ENCODE measurements at places on chromosomes 4 and X.

- no peak for DNase-seq
Observed at GRCh38 chrX:48504261-48504660, 4.5 kb upstream of the PORCN start.

DNA sequence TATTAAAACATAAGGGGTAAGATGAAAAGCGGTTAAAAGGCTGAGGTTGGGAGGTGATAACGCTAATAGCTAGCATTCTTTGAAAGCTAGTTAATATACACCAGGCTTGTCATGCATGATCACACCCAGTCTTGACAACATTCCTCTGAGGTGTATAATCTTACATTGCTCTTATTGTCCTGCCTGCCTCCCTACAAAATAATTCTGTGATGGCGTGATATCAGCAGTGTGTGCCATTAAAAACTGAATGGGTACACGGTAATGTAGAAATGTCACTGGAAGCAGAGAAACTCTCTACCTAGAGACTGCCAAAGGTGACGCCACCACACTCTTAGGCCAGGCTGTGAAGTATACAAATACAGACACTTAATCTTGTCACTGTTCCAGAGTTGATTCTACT lies 68.1 kb downstream of the DIAPH2 start:
- DNase-seq, result peak; percentile 6

DNA sequence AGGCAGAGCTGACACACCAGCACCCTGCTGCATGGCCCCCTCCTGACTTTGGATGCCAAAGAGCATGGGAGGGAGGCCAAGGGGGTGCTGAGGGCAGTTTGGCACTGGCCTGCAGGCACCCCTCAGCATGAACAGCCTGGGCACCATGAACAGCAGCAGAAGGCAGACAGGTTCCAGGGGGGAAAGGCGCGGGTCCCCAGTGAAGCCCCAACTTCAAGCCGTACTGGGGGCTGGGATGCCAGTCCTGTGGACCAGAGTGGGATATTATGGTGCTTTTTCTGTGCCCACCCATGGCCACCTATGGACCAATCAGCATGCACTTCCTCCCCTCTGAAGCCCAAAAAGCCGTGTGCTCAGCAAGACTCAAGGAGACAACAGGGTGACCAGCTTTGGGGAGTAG lies 389.9 kb downstream of the TEX13C start:
- no peak for DNase-seq

DNA sequence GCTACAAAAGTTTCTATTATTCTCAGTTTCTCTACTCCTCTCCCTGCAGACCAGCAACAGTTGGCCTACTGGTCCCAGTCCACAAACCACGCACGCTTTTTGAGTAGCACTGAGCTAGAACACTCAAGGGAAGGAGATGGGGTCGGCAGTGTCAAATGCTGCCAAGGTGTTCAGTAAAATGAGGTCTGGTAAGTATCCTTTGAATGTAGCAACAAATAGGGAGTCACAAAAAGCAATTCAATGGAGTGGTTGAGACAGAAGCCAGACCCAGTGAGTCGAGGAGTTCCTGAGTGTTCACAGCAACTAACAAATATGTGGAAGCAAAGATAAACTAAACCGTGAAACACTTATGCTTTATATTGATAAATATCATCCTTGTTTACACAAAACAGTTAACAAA lies 355.7 kb downstream of the MID1IP1 start:
- no peak for DNase-seq

GRCh38 chr4:139144161-139144859 lies 32.7 kb downstream of the ELF2 start:
- DNase-seq, result peak; percentile 62

- peak; percentile 47 for DNase-seq
Observed at GRCh38 chr4:170138580-170139194, 48.9 kb upstream of the AADAT start.

DNA sequence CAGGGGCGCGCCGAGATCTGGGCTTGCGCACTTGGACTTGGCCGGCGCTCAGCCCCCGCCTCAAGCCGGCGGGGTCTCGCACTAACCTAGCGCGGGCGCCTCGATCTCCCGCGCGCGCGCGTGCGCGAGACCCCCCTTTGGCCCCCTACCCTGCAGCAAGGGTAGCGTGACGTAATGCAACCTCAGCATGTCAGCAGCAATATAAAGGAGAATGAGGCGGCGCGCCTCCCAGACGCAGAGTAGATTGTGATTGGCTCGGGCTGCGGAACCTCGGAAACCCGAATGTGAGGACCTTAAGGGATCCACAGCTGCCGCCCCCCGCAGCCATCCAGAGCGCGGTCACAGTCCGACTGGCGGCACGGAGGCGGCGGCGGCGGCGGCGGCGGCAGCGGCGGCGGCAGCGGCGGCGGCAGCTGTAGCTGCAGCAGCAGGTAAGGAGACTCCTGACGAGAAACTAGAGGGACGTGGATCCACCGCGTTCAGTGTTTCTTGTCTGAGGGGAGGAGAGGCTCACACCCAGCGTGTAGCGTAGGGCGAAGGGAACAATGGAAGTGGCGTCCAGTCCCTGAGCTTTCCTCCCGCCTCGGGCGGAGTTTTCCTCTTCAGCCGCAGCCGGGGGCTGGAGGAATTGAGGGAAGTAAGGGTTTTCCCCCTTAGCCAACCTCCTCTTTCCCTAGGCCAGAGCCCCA lies at the start of the genes SATL1 and ZNF711:
Gene SATL1 (minus strand): TSS at position 19 of the 689 bp plus-strand sequence. CDS start 134,811 bp downstream, outside the sequence.
Gene ZNF711 (plus strand): TSS at position 231 of the 689 bp plus-strand sequence. CDS start 3,582 bp downstream, outside the sequence.
- peak; percentile 65 for DNase-seq

GRCh38 chr4:48032721-48033120 lies 16.1 kb downstream of the NIPAL1 start:
- no peak for DNase-seq

- DNase-seq, result no peak
Observed at GRCh38 chrX:148815218-148815961, 315.0 kb downstream of the AFF2 start.

DNA sequence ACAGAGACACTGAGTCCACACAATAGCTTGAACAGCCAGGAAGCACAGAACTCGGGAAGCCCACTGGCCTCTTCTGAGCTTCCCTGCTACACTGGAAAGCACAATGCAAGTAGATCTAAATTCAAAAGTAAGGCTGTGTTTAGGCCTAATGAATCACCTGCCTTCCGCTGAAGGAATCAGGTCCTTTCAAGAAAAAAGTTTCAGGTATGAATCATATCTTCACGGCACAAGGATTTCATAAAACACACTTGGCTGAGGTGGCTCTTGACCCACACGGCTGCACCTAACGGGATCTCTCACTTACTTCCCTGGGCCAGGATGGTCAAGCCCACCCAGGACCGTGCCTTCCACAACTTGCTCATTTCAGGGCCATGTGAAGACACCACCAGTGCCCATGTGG lies 59.3 kb downstream of the IRF2 start:
- DNase-seq, result no peak

GRCh38 chrX:131725001-131725654 lies 181.3 kb downstream of the OR13H1 start:
- no peak for DNase-seq

DNA sequence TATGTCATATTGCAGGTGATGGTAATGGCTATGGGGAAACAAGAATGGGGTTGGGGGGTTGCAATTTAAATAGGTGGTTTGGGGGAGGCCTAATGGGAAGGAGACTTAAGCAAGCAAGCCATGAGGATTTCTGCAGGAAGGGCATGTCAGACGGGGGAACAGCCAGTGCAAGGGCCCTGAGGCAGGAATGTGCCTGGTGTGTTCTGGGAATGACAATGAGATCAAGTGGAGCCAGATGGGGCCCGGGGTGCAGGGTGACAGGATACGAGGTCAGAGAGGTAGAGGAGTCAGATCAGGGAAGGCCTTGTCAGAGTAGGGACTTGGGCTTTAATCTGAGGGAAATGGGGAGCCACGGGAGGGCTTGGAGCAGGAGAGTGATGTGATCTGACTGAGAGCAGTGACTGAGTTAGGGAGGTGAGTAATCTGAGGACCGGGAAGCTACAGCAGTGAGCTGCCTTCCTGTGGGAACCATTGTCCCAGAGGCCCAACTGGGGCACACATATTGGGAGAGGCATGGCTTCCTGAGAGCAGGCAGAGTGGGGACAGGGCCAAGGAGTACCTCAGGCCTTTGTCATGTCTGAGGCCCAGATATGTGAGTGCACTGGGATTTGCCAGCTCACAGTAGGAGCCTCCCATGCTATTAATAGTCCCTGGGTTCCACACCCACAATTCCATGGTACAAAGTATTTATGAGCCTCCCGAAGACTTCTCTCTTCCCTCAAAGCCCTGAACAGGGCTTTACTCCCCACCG lies 139.8 kb downstream of the BCOR start:
- DNase-seq, result peak; percentile 41

- no peak for DNase-seq
Observed at GRCh38 chr4:893276-893994, 38.7 kb downstream of the GAK start.

- no peak for DNase-seq
Observed at GRCh38 chr4:89036535-89036934, 20.4 kb downstream of the FAM13A start.

- peak; percentile 82 for DNase-seq
Observed at GRCh38 chr4:159363361-159363760, 260.5 kb downstream of the RAPGEF2 start.

GRCh38 chr4:153502584-153502983 lies 36.4 kb downstream of the TMEM131L start:
- peak; percentile 37 for DNase-seq

DNA sequence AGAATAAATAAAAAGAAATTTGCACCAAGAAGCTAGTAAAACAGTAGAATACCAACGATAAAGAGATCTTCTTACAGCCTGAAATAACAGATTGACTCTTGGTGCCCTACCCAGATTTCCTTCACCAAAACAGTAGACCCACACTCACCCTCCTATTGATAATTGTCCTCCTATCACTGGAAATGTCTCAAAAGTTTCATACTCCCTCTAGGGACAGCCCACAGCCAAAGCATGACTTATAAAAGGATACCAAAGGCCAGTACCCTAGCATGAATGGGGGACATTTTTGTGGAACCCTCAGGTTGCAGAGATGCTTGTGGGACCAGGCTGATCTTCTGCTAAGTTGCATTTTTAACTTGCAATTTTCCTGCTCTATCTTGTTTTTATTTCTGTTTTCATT lies 104.1 kb downstream of the INPP4B start:
- no peak for DNase-seq

DNA sequence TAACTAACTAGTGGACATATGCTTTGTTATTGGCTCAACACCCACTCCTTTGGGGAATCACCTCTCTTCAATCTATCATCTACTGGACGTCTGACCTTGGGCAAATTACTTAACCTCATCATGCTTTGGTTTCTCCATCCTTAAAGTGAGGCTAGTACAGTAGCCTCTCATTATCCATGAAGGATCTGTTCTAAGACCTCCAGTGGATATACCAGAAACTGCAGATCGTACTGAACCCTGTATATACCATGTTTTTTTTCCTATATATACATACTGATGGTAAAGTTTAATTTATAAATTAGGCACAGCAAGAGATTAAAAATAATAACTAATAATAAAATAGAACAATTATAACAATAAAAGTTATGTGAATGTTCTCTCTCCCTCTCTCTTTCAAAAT lies 56.2 kb downstream of the HMGB3 start:
- no peak for DNase-seq

DNA sequence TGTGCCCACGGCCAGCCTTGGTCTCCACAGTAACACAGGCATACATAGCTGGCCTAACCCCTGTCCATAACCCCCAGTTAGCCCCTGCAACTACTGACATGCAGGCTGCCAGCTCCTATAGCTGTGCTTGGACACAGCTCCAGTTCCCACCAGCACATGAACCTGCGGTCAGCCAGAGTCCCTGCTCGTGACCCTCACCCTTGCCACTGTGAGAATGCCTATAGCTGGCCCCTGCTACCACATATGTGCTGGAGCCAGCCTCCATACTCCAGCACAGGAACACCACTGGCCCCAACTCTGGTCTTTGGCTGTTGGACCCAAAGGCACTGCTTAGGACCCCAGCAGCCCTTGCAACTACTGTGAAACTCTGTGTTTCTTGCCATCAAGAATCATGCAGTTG lies 930.9 kb downstream of the ADGRL3 start:
- DNase-seq, result no peak

DNA sequence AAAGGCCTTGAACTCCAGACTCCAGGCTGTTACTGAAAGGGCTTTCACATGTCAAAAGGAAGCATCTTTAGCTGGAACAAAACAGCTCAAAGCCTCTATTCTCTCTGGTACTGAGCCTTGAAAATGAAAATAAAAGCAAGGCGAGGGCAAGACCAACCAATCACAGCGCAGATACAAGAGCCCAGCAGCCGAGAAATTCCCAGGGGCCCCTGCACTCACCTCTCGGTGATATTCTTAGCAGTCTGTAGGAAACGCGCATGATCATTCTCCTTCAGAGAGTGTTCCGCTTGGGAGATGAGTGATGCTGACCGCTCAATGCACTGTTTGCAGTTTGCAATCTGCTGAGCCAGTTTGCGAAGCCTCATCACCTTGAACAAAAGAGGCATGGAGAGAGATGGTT lies 138.1 kb downstream of the MID1 start:
- no peak for DNase-seq

DNA sequence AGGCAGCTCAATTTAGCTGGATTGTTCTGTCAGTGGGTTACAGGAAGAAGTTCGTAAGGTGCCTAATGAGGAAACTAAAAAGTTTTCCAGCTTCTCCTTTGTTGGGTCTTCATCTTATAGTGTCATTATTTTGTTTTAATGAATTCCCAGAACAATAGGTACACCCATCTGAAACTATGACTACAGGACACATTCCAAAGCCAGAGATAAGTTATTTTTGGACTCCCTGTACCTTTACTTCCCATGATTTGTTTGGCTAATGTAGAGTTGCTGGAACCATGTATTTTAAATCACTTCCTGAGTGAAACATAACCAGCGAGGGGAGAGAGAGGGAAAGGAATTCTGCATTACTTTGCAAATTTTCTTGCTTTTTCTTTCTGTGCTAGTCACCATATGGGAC lies 114.0 kb downstream of the CLCN5 start:
- DNase-seq, result peak; percentile 2

DNA sequence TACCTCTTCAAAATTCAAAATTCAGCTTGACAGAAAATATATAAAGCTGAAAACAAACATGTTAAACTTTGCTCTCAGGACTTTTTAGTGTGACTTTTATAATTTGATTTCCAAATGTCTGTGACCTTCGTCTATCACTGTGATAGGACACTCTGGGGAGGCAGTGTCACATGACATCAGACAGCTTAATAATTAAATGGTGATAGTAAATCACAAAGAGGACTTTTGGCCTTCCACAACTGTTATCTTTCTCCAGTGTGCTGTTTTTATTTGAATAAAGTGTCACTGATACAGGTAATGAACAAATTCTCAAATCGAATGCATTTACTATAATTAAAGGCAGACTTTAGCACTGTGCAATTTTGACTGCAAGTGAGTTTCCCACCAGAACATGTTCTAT lies 83.1 kb downstream of the MID1 start:
- DNase-seq, result no peak

DNA sequence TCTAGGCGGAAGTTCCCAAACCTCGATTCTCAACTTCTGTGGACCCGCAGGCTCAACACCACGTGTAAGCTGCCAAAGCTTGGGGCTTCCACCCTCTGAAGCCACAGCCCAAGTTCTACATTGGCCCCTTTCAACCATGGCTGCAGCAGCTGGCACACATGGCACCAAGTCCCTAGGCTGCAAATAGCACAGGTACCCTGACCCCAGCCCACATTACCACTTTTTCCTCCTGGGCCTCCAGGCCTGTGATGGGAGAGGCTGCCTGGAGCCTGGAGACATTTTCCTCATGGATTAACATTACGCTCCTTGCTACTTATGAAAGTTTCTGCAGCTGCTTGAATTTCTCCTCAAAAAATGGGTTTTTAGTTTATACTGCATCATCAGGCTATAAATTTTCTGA lies 479.5 kb downstream of the PCDH7 start:
- no peak for DNase-seq

Data from astrocyte (in vitro differentiated cells and primary cell).